ENCODE measurements at places on chromosomes 12 and 14.

DNA sequence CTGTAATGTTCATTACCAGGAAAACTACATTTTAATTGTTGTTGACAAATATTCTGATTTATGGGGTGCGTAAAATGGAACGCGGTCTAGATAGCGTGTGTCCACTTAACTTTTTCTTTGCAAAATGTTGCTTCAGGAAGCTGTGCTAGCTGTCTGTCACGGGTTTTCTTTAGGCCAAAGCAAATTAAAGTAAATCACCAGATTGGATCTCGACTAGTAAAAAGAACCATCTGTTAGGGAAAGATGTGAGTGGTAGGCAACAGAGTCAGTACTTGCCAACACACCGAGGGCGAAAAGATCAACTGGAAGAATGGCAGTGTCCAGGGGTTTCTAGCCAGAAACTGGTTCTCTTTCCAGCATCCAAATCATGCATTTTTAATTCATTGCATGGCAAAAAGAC, 404.9 kb upstream of the TMPO start:
- no peak for DNase-seq

GRCh38 chr12:102992297-102992696, 34.8 kb downstream of the ASCL1 start:
- no peak for DNase-seq

- no peak for DNase-seq
Measured at GRCh38 chr12:24821691-24822090, 127.2 kb downstream of the BCAT1 start.

- peak; percentile 32 for DNase-seq
Measured at GRCh38 chr12:42213954-42214426, 24.1 kb downstream of the YAF2 start.

GRCh38 chr14:44204061-44204835, 302.8 kb downstream of the FSCB start:
- no peak for DNase-seq
